CD4-positive, alpha-beta T cell treated with Interleukin-6 for 4 hours (primary cell): ENCODE measurements at places on chromosomes 5 and 9.

DNA sequence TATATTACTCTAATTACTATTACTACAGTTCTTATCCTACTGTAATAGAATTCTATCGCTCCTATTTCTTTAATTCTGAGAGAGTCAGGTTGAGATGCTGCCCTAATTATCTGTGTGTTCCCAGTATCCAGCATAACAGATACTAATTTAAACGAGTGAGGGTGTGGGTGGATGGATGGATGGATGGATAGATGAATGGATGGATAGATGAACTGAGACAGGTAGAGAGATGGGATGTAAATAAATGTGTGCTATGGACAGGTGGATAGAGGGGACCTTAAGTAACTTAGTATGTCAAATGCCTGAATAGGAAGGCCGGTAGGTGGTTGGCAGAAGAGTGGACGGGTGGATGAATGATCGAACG, 143.6 kb upstream of the ADRA1B start:
- DNase-seq: no peak

DNA sequence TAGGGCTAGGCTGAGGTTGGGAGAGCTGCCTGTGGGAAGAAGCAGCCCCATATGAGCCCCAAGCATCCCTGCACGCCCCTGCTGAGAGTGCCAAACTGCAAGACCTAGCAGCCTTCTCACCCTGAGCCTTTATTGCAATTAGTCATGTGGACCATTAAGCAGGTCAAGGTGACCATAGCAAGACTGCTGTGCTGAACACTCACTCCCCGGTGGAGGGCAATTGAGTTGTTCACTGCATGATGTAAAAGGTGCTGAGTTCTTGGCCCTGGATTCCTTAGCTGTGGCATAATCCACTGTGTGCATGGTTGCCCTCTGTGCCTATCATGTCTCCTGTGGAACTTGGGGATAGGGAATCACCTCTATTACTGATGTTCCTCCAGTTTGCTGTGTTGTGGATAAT, 131.1 kb downstream of the FOXD1 start:
- DNase-seq: no peak

DNA sequence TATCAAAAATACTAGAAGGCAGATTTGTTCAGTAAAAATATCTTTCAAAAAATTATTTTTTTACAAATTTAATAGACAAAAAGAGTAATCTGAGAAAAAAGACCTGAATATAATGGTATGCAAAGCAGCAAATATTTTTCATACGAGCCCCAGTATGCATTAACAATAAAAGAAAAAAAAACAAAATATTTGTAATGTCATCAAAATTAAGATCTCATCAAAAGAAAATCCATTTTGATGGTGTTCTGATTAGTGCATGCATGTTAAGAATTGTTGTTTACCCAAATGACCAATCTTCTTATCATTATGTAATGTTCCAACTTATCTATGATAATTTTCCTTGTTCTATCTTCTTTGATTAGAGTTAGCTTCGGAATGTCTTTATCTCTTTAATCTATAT, 106.1 kb downstream of the CDH9 start:
- no peak for DNase-seq

DNA sequence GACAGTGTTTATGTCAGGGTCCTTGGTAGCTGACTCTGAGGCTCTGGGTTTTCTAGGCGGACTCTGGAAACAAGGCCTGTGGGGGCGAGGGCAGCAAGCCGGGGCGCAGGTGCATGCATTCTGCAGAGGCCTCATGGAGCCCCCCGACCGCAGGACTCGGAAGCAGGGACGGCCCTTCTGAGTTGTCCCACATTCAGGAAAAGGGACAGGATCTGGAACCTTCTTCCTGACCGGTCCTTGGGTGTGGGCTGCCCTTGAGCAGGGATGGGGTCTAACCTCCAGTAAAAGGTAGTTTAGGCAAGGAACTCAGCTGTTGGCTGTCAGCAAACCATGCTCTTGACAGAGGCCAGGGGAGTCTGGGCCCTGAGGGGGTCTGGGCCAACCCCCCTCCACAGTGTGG, 7.4 kb upstream of the COL5A1 start:
- no peak for DNase-seq

- DNase-seq: no peak
Measured at GRCh38 chr5:159850160-159850559, 66.1 kb upstream of the ADRA1B start.

DNA sequence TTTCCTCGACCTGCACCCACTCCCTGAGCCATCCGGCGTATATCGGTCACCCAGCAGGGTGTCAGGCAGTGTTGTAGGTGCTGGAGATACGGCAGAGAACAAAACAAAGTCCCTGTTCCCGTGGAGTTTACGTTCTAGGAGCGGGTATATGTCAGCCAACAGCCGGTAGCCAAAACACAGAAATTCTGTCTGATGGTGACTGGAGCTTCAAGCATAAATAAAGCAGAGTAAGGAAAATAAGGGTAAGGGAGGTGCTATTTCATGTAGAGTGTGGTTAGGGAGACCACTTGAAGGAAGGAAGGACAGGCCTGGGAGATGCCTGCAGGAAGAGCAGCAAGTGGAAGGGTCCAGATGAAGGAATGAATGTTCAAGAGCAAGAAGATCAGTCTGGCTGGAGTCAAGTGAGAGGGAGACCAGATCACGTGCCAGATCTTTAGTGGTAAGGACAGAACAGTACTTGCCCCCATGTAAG, 783 bp upstream of the ZFR start:
- DNase-seq: no peak

GRCh38 chr9:83792746-83793145, 24.8 kb downstream of the GKAP1 start:
- no peak for DNase-seq

GRCh38 chr9:37390759-37391158, 31.7 kb upstream of the GRHPR start:
- peak; percentile 40 for DNase-seq

- DNase-seq: no peak
Measured at GRCh38 chr5:123755653-123756317, 243.8 kb downstream of the CSNK1G3 start.

GRCh38 chr9:16304301-16304700, 566.2 kb downstream of the BNC2 start:
- DNase-seq: no peak

DNA sequence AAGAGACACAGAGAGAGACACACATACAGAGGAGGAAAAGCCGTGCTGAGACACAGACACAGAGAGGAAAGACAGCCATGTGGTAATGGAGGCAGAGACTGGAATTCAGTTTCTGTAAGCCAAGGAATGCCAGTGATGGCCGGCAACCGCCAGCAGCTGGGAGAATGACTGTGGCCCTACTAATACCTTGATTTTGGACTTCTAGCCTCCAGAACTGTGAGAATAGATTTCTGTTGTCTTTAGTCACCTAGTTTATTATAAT, 90.2 kb downstream of the TARS1 start:
- DNase-seq: no peak

- peak; percentile 34 for DNase-seq
Measured at GRCh38 chr5:143413958-143414669, 10.6 kb upstream of the NR3C1 start.

GRCh38 chr5:140041492-140042392, 1.4 kb downstream of the NRG2 start:
- DNase-seq: peak; percentile 10

GRCh38 chr5:149366169-149366729, 8.4 kb downstream of the PCYOX1L start:
- no peak for DNase-seq

- DNase-seq: no peak
Measured at GRCh38 chr9:73805111-73805510, 653.4 kb downstream of the ANXA1 start.

DNA sequence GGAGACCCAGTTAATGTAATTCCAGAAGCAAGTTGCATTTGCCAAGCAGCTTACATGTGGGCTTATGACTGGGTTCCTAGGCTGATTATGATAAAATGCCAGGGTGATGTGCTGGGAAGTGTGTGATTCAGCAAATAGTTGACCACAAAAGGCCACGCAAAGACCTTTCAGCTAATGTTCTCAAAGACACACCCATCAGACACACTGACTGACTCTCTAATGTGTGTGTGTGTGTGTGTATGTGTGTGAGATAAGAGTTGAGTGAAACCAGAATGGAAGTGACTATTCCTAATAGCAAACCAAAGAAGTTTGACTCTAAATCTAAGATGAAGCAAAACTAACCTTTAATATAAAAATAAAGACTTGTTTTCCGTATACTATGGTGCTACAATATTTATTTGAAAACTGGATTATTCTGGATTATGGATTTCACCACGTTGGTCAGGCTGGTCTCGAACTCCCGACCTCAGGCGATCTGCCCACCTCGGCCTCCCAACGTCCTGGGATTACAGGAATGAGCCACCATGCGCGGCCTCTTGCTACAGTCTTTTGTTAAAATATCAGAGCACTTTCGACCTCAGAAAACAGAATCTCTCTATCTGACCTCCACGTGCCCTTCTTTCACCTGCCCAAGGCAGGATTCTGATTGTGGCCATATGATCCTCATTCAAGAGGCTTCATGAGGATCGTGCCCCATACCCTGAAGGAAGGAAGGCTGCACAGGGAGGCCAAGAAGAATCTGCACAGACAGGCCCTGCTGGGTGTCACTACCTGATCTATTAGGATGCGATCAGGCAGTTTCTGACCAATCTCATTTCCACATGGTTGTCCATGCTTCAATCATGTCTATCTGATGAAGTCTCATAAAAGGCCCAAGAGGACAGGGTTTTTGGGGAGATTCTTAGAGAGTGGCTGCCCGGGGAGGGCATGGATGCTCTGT, 75.6 kb downstream of the USP20 start:
- no peak for DNase-seq

DNA sequence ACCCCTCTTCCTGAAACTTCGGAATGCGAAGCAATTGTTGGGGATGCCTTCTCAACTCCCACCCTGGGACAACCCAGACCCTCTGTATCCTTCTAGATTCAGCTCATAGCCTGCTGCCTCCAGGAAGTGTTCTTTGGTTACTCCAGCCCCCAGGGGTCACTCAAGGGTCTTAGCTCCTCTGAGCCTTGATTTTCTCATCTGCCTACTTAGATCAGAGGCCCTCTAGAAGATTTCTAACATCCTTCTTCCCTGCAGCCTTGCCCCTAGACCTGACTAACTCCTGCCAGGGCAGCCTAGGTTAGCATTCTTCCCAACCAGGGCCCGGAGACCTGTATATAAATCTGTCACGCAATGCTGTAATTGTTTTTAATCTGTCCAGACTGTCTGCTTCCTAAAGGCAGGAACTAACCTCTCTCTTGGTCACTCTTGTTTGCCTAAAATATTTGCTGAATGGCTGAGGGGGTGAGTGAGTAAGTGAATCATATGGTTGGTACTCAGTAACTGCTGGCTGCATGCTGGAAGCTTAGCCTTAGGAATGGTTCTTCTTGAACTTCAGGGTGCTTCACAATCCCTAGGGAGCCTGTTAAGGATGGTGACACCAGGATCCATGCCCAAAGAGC, 8.2 kb downstream of the GALNT10 start:
- DNase-seq: no peak

- no peak for DNase-seq
Measured at GRCh38 chr5:126917918-126918614, 112.3 kb downstream of the MARCHF3 start.

DNA sequence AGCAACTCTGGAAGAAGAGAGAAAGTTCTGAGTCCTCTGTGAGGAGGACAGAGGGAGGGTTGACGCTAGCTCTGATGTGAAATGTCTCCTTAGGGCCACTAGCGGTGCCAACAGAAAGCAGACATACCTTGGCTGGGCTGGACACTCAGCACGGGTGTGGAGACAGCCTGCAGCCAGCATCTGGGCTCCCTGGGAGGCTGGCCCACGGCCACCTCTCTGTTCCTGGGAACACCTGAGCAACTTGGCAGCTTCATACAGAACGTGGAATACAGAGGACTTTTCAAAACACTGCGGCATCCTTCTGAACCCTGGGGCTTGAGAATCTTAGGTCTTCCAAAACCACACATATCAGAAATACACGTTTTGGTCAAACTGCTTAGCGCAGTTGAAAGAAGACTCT, 269.1 kb downstream of the FSTL4 start:
- DNase-seq: no peak

GRCh38 chr9:35892051-35892450, 14.0 kb upstream of the HRCT1 start:
- no peak for DNase-seq

- DNase-seq: no peak
Measured at GRCh38 chr5:32450952-32451351, 6.4 kb upstream of the ZFR start.

GRCh38 chr5:158154226-158155005, 295.5 kb upstream of the CLINT1 start:
- DNase-seq: no peak

DNA sequence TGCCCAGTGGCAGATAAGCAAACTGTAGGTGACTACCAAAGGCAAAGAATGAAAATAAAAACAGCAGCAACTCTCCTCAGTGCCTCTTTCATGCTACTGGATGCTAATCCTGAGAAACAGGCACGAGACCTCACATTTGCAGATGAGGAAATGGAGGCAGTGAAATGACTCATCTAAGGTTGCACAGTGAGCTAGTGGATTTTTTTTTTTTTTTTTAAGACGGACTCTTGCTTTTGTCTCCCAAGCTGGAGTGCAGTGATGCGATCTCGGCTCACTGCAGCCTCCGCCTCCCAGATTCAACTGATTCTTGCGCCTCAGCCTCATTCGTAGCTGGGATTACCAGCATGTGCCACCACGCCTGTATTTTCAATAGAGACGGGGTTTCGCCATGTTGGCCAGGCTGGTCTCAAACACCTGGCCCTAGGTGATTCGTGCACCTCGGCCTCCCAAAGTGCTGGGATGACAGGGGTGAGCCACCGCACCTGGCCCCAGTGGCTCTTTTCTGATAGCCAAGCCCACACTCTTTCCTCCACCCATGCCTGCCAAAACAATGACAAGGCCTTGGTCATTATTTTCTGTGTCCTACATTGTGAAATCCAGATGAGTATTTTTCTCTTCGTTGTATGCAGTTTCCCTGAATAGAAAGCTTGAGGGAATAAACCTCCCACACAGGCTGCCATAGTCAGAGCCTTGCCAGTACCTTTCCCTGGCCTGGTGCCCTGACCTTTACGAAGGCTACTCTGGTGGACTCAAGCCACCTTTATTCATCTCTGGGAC, 19.2 kb downstream of the DOCK2 start:
- DNase-seq: no peak

GRCh38 chr9:21174671-21175070, 8.2 kb upstream of the IFNA21 start:
- DNase-seq: no peak

GRCh38 chr5:170541146-170541769, 37.4 kb downstream of the KCNIP1 start:
- no peak for DNase-seq

DNA sequence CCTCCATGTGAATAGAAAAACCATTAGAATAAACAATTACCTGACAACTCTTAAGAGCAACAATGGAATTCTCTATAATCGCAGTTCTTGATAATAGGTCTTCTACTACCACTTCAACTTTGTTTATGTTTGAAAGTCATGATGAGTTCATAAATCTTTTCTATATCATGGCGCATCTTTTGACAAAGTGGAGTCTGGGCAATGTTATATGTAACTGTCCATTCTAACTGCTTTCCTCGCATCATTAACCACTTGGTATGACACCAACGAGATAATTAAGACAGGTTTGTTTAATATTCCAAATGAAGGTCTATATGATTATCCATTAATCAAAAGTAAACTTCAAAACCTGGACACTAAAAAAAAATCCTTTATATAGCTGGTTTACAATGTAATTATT, 272.0 kb downstream of the DENND1A start:
- DNase-seq: no peak
